Brain microvascular endothelial cell (primary cell): ENCODE measurements at places on chromosomes 6 and 20.

- no peak for DNase-seq
These were observed 1.3 kb upstream of the CDKN1A start for GRCh38 chr6:36677059-36677749.

GRCh38 chr6:113057567-113058053 is 710.5 kb downstream of the RFPL4B start:
- no peak for DNase-seq

GRCh38 chr6:152386131-152386530 is 251.0 kb downstream of the SYNE1 start:
- no peak for DNase-seq

DNA sequence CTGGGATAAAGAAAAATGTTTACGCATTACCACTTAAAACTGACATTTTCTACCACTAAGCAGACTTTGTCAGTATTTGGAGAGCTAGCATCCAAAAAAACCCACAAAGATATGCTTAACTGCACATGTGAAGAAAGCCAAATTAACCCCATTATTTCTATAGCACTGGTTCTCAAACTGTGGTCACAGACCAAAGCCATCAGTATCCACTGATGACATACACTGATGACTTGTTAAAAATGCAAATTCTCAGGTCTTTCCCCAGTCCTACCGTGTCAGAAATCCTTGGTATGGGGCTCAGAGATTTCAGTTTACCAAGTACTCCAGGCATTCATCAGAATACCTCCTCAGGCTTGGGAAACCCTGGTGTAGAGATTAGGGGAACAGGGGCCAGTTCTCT is 230.2 kb downstream of the PTPRK start:
- no peak for DNase-seq

- no peak for DNase-seq
These were observed 295.8 kb downstream of the BCKDHB start for GRCh38 chr6:80402266-80402665.

DNA sequence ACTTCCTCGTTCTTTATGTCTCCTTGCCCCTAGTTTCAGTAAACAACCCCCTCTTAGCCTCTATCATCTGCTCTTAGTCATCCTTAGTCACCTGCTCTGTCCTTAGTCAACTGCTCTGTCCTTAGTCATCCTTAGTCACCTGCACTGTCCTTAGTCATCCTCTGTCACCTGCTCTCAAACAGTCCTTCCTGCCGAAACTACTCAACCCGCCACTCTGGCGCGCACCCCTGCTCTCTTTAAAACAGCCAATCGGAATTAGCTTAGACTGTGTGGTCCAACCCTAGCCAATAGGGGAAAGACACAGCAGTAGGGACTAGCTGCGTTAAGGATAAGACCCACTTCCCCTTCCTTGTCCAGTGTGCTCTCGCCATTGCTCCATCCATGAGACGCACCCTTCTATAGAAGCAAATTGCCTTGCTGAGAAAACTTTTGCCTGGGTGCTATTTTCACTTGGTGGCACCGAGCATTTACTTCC is 73.9 kb downstream of the BACH2 start:
- no peak for DNase-seq

DNA sequence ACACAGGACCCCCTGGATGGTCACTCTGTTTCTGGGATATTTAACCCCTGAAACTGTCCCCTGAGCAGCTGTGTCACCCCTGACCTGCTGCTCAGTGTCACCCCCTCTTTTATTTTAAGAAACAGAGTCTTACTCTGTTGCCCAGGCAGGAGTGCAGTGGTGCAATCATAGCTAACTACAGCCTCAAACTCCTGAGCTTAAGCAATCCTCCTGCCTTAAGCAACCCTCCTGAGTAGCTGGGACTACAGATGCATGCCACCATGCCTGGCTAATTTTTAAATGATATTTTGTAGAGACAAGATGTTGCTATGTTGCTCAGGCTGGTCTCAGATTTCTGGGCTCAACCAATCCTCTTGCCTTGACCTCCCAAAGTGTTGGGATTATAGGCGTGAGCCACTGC is 21.5 kb upstream of the GTSF1L start:
- DNase-seq: no peak

DNA sequence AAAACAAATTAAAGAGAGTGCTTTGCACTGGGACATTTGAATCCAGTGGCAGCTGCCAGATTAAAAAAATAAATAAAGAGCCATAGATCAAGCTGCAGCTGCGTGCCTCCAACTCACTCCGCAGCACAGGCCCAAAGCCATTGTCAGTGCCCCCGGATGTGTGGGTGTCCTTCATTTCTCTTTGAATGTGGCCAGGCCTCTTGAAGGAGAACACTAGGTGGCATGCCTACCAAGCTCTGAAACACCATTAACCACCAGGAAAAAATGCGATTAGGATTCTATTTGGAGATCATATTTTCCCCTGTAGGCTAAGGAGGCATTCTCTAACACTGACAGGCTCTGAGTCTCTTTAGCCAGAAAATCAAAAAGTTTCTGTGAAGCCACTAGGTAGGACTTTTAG is 549.8 kb downstream of the PRKN start:
- peak; percentile 33 for DNase-seq

DNA sequence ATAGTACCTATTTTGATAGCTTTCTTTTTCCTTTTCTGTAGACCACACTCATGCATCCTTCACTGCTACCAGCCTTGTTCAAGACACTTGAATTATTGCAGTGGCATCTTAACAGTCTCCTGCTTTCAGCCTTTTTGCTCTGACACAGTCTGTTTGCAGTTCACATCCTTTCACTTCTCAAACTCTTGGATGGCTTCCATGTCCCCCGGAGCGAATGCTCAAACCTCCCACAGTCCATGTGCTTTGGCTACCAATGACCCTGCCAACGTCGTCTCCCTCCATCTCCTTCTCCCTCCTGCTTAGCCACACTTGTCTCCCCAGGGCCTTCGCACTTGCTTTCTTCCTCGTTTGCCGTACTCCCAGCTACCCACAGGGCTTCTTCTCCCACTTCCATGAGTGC is 270.0 kb upstream of the ZFP64 start:
- no peak for DNase-seq

DNA sequence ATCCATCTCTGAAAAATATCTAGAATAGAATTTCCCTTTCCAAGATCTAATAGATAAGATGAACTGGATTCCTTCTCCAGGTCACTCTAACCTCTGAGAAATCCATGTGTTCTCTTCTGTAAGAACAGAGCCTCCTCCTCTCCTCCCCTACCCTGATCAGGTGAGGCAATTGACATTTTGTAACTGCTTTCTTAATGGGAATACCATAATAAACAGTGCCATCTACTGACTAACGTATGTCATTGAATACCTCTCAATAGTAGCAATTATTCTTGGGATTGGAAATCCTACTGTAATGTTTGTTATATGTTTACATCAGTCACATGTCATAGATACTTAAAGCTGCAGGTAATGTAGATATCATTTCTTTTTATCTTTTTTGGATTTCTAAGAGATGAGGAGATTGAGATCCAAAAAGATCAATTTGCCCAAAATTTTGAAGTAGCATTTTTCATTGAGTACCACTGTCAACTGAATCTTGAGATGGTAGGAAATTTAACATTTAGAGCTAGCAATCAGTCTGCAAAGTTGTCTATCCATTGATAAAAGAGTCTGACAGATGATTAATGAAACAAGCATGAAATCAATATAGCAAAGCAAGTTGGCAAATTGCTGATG is 365.8 kb upstream of the HSF2 start:
- DNase-seq: peak; percentile 12

GRCh38 chr6:87702589-87702945 is 534 bp upstream of the AKIRIN2 start:
- DNase-seq: peak; percentile 59

- no peak for DNase-seq
These were observed 136.1 kb downstream of the EYA4 start for GRCh38 chr6:133377219-133377618.

DNA sequence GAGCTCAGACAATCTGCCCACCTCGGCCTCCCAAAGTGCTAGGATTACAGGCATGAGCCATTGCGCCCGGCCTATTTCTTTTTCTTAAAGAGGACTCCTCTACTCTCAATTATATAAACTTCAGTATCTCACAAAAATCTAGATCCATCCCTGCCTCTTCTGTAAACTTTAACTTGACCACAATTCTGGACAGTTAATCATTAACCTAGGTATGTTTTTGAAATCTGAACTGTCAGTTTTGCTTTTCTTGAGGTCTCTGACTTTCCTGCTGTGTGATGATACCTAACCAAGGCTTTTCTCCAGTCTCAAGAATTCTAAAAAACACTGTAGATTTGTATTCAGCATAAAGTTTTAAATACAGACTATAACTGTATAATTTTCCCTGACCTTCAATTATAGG is 388.2 kb upstream of the SYNCRIP start:
- no peak for DNase-seq

- no peak for DNase-seq
These were observed 46.2 kb upstream of the RNGTT start for GRCh38 chr6:89009624-89010059.

DNA sequence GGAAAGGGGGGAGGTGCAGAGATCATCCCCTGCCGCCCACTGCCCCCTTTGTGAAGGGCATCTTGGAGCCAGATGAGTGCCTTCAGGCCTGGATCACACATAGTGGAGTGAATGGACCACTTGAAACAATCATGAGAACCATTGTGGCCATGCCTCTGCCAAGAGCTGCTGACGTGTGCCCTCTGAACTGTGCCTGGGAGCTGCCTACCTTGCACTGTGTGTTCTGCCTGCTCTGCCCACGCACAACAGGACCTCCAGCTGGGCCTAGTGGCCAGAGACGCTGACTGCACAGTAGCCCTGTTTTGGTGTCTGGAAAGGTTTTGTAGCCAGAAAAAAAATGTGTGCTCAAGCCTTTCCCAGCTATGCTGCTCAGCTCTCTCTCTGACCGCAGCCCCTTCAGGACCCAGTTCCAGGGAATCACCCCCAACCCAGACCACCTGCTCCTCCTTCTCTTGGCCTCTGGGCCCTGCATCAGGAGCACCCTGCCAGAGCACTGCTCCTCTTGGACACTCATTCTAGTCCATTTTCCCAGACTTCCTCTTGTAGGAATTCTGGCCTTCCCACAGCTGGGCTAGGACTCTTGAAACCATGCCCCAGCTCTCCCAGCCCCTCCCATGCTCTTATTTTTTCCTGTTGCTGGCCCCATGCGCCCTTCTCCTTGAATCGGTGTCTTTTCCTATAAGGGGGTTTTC is 1.6 kb upstream of the ADIG start:
- peak; percentile 13 for DNase-seq

- DNase-seq: no peak
These were observed 50.4 kb downstream of the RBM38 start for GRCh38 chr20:57441510-57442154.

DNA sequence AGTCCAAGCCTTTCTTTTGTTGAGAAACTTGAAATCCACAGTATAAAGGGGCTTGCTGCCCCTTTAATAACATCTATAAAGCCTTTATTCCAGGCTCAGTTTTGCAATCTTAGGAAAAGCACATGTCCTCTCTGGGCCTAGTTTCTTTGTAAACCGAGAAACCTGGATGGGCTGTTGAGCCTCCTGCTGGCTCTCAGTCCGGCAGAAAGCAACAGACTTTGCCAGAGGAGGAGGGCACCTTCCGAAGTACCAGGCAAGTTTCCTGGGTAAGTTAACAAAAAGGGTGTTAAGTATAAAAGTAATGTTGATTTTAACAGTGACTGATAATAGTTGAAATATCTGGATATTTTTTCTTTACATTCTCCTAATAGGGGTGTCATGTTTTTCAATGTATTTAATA is 99.0 kb upstream of the POPDC3 start:
- DNase-seq: no peak

DNA sequence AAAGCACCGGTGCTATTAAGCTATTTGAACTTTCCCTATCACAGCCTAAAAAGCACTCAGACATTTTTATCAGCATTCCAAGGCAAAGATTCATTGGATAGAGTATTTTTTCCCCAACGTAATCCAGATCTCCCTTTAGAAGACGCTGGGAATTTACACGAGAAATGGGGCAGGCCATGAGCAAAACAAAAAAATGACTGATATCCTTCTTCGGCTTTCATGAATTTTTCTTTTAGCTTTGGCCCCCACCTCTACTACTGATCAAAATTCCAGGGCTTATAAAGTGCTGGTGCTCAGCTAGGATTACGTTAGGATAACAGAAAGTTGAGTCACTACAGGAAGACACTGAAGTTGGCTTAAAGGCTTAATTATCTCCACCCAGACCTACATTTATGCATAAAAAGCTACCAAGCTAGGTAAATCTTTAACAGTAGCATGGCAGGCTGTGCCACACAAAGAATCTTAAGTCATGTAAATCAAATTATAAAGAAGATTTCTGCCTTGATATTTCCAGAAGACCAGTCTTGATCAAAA is 418.5 kb upstream of the BTBD3 start:
- DNase-seq: no peak

DNA sequence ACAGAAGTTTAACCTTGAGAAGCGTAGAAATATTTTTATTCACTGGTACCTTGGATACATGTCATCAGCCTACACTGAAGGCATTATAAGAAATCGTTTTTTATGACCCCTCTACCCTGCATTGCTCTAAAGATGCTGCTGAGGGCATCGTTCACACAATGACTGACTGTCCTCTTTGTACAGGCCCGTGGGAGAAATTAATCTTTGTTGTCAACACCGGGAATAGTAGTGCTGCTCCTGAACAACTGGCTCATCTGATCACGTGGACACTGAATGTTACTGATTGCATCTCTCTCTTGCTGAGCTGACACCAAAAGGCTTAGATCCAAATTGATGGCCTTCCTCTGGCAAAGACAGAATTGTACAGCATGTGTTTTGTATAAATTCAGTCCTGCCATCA is 157.1 kb upstream of the SMLR1 start:
- DNase-seq: no peak

DNA sequence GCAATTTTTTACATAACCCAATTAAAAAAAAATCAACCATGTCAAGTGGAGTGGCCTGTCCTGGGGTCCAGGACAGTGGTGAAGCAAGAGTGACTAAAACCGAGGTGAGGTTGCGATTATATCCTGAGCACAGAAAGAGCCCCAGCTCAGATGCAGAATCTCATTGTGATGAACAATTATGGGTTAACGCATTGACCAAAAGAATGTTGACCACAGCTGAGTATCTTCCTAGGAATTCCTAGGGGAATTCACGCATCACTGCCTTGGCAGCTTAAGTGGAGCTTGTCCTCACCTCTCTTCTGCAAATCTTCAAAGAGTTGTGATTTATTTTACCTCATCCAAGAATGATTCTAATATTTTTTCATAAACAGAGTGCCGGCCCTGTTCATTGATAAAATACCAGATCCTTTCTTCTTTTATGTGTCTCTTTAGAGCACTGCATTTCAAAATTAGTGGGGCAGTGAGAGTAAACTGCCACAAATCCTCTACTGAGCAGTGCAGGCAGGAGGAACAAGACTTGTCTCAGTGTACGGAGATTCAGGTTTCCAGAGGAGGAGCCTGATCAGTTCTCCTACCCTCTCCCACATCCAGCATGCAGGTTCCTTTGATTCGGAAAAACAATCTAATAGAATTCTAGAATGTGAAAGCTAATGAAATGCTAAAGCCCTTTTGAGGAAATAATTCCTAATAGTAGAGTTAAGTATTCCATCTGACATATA is 60.1 kb upstream of the ZNF184 start:
- DNase-seq: peak; percentile 69
